CD8-positive, alpha-beta T cell (primary cell): ENCODE measurements at places on chromosomes 11 and 22.
A peak's percentile ranks its signal among the peaks of the same experiment; 100 is the strongest.

DNA sequence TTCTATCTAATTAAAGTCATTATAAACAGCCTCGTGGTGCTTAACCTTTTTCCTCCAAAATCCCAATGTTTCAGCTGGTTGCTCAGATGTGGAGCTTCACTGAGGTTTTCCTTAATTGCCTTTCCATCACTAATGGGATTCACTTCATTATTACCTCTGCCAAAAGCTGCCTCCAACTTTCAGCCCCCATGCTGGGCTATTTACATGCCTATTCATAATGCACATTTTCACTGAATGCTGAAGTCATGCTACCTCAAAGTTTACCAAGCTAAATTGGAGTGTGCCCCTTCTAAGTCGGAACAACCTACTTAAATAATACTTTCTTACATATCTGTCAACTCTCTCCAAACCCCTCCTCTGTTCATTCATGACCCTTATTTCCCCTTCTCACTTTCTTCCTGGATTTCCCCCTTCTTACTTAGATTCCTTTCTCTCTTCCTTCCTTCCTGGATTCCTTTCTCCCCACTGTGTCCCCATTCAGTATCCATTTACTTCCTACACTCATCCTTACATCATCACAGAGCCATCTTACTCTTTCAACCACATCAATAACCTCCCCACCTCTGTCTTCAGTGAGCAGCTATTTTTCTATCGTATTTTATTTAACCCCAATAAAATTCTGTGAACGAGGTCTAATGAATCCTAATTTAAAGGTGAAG lies 887.3 kb upstream of the TENM4 start:
- DNase-seq: no peak

GRCh38 chr11:67364783-67365722 lies 8.3 kb downstream of the CLCF1 start:
- no peak for DNase-seq

- DNase-seq: no peak
Observed at GRCh38 chr11:129230006-129230405, 37.9 kb upstream of the ARHGAP32 start.

DNA sequence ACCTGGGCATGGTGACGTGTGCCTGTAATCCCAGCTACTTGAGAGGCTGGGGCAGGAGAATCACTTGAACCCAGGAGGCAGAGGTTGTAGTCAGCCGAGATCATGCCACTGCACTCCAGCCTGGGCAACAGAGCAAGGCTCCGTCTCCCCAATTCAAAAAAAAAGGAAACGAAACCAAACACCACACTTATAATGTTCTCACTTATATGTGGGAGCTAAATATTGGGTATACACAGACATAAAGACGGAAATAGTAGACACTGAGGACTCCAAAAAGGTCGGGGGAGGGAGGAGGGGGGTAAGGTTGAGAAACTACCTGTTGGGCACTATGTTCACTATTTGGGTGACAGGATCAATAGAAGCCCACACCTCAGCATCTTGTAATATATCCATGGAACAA lies 94.3 kb downstream of the GAB2 start:
- DNase-seq: no peak

- DNase-seq: no peak
Observed at GRCh38 chr11:44203270-44204043, 106.5 kb downstream of the ALX4 start.

DNA sequence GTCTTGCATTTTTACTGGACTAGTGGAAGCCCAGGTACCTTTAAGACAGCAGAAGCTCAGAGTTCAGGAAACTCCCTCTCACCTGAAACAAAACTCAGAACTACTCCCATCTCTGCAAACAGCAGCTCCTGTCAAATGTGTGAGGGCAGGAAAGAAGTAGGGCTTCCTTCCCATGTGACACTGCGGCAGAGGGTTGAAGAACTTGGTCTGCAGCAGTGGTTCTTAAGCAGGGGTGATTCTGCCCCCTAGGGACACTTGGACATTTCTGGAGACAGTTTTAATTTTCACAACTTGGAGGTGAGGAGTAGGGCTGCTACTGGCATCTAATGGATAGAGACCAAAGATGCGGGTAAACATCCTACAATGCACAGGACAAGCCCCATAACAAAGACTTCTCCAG lies 63.4 kb downstream of the RCN1 start:
- no peak for DNase-seq

- no peak for DNase-seq
Observed at GRCh38 chr11:125481531-125481930, 14.5 kb downstream of the FEZ1 start.

GRCh38 chr11:77072851-77073327 lies 6.1 kb downstream of the CAPN5 start:
- no peak for DNase-seq

DNA sequence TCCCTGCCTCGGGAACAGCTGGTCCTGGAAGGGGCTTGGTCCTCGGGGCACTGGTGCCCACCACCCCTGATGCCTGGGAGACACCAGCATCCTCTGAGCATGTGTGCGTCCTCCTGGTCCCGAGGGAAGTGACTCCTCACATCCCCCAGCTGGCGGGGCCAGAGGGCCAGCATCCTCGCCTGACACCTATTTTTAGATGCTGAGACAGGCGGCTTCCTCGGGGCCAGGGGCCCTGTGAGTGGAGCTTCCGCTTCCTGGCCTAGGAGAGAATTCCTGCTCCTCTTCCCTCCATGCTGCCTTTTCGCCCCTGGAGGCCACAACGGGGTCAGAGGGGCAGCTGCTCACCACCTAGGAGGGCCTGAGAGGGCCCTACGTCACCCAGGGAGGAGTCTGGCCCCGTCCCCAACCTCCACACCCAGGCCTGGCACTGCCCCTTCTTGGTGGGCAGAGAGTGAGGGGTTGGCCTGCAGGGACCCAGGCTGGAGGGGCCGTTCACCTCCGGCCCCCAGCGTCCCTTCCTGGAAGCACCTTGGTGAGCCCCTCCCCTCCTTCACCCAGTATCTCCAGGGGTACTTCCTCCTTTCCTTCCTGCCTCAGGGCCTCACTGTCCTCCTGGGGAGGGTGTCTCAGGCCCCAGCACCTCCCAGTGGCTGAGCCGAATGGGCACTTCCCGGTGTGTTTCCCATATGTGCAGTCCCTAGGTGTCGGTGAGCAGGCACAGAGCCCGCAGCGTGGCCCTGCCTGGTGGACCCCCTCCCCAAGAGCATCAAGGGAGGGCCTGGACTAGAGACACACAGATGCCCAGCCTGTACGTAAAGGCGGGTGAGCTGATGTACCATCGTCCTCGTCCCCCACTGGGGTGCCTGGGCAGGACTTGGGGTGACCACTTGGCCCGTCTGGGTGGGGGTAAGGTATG lies 6.1 kb downstream of the CD81 start:
- DNase-seq: peak; percentile 18

DNA sequence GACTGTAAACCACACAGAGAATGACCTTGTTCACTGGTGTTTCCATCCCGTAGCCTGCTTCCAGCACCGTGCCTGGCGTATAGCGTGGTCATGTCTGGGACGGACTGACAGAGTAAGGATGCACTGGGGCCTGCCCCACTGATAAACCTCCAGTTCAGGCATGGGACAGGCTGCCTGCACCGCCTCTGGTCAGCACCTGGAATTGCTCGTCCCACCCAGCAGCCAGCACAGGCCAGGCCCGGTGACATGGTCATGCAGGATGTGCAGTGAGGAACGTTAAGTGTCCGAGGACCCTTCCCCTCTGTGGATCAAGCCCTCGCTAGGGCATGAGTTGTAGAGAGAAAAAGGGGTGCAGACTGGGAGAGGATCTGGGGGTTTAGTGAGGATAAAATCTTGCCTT lies 44.8 kb downstream of the LMO1 start:
- no peak for DNase-seq

DNA sequence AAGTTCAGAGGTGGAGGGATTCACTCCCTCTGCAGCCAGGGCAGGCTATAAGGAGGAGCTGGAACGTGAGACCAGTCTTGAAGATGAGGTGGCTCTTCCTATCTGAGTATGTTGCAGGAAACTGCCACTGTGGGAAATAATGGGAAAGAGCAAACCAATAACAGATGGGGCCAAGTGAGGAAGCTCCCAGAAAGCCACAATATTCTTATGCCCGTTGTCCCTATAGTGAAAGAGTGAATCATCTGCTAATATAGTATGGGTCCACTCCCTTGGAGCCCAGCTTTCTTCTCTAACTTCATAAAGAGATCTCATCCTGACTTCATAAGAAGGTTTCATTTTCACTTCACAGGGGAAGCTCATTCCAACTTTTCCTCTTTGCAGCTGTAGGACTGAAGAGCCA lies 206.4 kb downstream of the BLID start:
- no peak for DNase-seq

DNA sequence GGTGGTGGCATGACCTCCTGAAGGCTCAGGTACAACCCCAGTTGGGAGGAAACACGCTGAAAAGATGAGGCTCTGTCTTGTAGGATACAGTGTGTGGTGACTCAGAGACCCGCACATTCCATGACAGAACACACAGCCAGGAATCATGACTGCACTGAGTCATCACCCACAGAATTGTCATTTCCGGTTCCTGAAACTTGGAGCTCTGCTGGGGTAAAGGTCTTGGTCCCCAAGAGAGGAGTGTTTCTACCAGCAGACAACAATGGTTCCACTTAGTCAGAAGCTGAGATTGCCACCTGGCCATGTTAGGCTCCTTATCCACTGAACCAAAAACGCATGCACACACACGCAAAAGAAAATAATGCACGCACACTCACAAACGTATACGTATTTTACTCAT lies 31.5 kb upstream of the CYB5R3 start:
- DNase-seq: no peak

DNA sequence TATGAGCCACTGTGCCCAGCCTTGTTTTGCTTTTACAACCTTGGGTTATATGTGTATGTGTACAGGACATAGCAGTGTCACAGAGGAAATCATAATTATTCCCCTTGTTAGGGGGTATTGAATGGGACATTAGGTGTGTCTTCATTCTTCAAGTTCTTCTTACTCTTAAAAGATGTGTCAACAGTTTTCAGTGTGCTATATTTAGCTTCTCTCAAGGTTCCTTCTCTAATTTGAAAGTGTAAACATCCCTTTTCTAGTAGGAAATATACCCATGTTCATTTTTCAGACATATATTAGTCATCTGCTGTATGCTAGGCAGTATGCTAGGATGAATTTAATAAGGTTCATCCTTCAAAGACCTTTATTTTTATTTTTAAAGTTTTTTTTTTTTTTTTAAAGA lies 17.1 kb downstream of the PCF11 start:
- no peak for DNase-seq

GRCh38 chr11:63892228-63892627 lies 24.7 kb downstream of the RCOR2 start:
- no peak for DNase-seq

- DNase-seq: no peak
Observed at GRCh38 chr11:93020248-93021046, 51.0 kb downstream of the MTNR1B start.

GRCh38 chr11:130129922-130130321 lies 29.7 kb upstream of the ST14 start:
- no peak for DNase-seq

- DNase-seq: no peak
Observed at GRCh38 chr22:37816543-37817180, 6.5 kb upstream of the GALR3 start.

DNA sequence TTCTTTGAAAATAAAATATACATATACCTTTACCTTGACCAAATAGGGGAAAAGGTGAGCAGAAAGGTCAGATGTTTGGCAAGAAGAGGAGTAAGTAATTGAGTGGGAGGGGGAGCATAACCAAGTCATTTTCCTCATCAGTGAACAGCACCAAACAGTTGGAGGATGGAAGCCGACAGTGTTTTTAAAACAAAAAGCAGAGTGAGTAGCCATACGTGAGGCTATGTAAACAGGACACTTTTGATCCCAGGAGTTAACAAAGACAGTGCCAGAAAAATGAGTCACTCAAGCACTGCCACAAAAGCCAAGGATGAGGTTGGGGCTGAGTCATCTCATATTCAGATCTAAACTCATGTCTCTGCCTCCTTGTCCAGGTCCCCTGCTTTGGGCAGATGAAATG lies 734.7 kb downstream of the KCNA4 start:
- DNase-seq: no peak

DNA sequence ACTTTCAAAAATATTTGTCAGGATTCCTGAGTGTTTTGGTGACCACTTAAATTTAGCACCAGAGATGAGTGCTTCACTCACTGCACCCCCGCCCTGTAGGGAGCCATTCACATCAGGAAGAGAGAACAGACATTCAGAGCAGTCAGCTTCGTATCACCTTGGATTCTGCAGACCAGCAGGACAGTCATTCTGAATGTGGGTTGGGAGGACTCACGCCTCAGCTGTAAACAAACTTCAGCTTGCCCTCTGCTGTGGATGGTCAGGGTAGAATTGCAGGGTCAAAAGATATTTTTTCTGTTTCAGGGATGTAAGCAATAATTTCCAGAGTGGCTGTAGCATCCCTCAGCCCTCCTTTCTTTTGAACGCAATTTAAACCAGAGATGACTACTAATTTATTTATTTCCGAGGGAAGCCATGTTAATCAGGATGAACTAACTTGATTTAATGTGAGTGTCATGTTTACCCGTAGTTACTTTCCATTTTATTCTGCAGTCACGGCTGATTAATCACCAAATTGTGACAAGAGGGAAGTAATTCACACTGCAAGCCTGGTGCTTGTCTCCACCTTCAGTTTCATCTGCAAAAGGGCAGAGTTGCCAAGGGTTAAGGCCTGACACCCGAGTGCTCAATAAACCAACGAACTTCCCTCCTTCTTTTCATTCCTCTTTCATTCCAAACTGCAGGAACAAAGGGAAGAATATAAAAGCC lies 174.2 kb upstream of the DDI1 start:
- no peak for DNase-seq

GRCh38 chr11:122872046-122872445 lies 10.5 kb upstream of the JHY start:
- DNase-seq: no peak

- no peak for DNase-seq
Observed at GRCh38 chr11:70368961-70369360, 29.4 kb upstream of the CTTN start.

- no peak for DNase-seq
Observed at GRCh38 chr22:37275622-37276021, 6.7 kb upstream of the CYTH4 start.

DNA sequence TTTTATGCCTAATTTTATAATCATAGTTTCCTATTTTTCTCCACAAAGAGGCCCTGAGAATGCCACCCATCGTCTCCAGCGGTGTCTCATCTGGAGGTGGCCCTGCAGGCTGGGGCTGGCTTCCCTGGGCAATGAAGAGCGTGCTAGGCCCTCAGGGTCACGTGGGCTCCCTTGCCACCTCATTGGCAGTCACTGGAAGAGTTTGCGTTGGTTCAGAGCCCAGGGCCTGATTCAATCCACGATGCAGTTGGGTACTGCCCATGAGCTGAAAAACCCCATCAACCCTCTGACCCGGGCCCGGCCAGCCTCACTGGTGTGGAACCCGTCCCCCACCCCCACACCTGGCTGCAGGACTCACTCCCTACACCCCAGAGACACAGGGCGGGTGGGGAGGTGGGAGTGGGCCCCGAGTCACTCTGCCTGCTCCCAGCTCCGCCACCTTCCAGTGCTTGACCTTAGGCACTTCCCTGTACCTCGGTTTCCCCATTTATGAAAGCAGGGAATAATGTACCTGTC lies 43.4 kb upstream of the A4GALT start:
- no peak for DNase-seq

- no peak for DNase-seq
Observed at GRCh38 chr11:57240757-57241156, 3.7 kb upstream of the APLNR start.
